LHCN-M2 (cell line): ENCODE measurements at places on chromosomes 16 and 17. TPM values are rescaled to one million over a fixed set of nuclear protein-coding genes. Genes with fewer than 3 reads are reported as not detected.

Gene CD300C
- not detected in 2 replicates for total RNA-seq

Gene CCL1
- total RNA-seq: not detected in 2 replicates

GRCh38 chr16:1332618-1333148, 762 bp upstream of the BAIAP3 start:
- DNase-seq: no peak

- DNase-seq: no peak
Observed at GRCh38 chr16:747978-748746, 7.4 kb upstream of the CIAO3 start.

Gene SCARF1
- total RNA-seq: 0.11 TPM in 1 of 2 replicates, not detected in the other

DNA sequence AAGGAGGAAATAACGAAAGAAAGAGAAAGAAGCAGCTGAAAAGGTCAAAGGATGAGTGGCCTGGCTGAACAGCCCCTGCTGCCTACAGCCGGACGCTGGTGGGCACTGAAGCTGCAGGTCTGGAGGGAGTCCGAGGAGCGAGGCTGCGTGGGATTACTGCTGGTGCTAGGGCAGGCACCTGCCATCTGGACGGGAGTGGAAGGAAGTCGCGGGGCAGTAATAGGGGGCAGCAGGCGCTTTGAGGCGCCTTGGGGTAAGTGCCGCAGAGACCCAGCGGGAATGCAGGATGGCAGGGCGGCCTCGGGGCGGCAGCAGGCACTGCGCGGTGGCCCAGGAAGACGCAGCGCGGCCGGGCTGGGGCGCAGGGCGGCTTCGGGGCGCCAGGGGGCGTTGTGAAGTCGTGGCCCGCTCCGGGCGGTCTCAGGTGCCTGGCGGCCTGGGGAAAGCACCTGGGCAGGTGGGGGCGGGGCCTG, 303 bp upstream of the SCNN1G start:
- peak; percentile 1 for DNase-seq

Gene KRTAP16-1
- total RNA-seq: not detected in 2 replicates

Gene PLD6
- 4.2 and 5.3 TPM in 2 replicates for total RNA-seq

DNA sequence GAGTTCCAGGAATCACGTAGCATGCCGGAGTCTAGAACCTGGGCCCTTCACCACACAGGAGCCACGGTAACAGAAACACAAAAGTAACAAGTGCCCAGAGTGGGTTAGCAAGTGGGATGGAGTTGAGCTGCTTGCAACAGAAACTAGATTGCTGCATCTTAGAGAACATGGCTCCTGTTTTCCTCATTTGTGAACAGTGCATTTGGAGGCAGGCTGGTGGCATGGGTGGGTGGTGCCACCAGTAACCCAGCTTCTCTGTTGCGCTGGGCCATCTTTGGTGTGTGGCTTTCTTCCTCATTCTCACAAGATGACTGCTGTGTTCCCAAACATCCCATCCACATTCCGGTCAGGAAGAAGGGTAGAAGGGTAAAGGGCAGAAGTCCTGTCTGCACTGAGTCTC, 95.5 kb downstream of the KATNIP start:
- DNase-seq: no peak

GRCh38 chr17:60151355-60151754, 1.6 kb downstream of the CA4 start:
- DNase-seq: no peak

Gene NPIPA8
- total RNA-seq: 36.5 TPM in 1 of 2 replicates, not detected in the other

Gene MARCHF10
- total RNA-seq: 0.11 and 0.13 TPM in 2 replicates

DNA sequence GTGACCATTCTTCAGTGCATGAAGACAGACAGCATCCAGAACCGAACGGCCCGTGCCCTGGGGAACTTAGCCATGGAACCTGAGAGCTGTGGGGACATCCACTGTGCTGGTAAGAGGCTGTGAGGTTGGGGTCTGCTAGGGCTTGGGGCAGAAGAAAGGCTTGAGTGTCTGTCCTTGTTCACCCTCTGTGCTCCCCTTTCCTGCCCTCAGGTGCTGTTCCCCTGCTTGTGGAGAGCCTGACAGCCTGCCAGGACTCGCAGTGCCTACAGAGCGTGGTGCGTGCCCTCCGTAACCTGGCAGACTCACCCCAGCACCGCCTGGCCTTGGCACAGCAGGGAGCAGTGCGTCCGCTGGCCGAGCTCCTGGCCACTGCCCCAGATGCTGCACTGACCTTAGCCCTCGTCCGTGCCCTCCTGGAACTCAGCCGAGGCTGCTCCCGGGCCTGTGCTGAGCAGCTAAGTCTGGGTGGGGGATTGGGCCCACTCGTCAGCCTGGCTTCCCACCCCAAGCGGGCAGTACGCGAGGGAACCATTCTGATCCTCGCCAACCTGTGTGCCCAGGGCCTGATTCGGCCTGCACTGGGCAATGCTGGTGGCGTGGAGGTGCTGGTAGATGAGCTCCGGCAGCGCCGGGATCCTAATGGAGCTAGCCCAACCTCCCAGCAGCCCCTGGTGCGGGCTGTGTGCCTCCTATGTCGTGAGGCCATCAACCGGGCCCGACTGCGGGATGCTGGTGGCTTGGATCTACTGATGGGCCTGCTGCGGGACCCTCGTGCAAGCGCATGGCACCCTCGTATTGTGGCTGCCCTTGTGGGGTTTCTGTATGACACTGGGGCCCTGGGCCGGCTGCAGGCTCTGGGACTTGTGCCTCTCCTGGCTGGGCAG, 2.9 kb downstream of the ARMC5 start:
- DNase-seq: no peak

GRCh38 chr16:65546353-65546791, 424.5 kb upstream of the CDH11 start:
- DNase-seq: peak; percentile 72

DNA sequence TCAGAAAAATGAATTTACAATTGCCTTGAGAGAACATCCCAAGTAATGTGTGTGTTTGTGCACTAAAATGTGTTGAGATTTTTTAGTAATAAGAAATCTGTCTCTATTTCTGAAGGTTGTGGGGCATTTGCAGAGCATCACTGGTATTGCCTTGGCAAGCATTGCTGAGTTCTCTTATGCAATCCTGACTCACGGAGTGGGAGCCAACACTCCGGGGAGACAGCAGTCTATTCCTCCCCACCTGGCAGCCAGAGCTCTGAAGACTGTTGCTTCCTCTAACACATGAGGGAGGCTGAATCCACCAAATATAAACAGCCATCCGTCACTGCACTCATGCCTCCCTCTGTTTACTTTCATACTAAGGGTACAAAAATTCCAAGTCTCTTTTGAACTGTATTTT, 10.6 kb downstream of the CNTD1 start:
- DNase-seq: peak; percentile 60

- DNase-seq: no peak
Observed at GRCh38 chr17:11742886-11743285, 144.6 kb downstream of the DNAH9 start.

GRCh38 chr16:64889446-64889845, 232.4 kb downstream of the CDH11 start:
- DNase-seq: no peak

DNA sequence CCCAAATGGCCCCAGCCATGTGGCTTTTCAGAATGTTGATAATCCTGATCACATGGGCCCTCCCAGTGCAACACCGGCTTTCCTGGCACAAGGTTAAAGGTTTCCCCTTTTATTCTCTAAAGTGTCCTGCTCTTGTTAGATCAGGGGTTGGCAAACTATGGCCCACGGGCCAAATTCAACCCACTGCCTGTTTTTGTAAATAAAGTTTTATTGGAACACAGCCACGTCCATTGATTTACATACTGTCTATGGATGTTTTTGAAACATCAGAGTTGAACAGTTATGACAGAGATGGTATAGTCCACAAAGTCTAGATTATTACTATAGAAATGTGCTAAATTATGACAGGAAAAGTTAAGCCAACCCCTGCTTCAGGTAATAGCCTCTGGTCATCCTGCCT, 157.3 kb downstream of the ZFHX3 start:
- DNase-seq: no peak

- DNase-seq: no peak
Observed at GRCh38 chr16:84631886-84632285, 14.0 kb upstream of the COTL1 start.

DNA sequence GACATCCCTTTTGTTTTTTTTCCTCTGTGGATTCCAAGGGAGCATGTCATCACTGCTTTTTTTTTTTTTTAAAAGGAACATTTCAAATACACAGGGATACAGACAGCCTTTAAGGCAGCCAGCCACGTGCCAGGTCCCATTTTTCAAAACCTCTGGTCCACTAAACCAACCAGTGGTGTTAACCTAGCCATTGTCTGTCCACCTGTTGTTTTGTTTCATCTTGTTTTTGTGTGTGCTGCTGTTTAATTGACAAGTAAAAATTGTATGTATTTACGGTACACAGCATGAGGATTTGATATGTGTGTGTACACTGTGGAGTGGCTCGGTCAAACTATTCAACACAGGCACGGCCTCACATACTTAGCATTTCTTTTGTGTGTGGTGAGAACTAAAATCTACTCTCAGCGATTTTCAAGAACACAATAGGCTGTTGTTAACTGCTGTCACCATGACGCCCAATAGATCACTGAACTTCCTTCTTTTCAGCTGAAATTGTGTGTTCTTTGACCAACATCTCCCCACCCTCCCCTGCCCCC, 19.2 kb downstream of the TMEM114 start:
- no peak for DNase-seq

DNA sequence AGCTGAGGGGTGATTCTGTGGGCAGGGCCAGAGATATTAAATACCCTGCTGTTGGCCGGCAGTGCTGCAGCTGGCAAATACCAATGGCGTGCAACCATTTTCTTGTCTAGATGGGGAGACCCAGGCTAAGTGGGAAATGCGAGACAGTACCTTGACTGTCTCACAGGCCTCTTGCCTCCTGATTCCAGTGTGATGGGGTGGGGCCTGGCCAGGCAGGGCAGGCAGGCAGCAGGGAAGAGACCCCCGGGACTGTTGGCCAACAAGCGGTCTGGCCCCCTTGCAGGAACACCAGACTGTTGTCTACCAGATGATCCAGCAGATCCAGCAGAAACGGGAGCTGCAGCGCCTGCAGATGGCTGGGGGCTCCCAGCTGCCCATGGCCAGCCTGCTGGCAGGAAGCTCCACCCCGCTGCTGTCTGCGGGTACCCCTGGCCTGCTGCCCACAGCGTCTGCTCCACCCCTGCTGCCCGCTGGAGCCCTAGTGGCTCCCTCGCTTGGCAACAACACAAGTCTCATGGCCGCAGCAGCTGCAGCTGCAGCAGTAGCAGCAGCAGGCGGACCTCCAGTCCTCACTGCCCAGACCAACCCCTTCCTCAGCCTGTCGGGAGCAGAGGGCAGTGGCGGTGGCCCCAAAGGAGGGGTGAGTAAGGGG, 5.7 kb upstream of the CISD3 start:
- DNase-seq: peak; percentile 90

- no peak for DNase-seq
Observed at GRCh38 chr16:67535201-67535600, 6.6 kb downstream of the RIPOR1 start.

Gene ORAI3
- 62.5 and 73.6 TPM in 2 replicates for total RNA-seq

GRCh38 chr16:85503679-85504231, 109.4 kb upstream of the GSE1 start:
- DNase-seq: no peak

Gene ACSM2A
- not detected in 2 replicates for total RNA-seq

DNA sequence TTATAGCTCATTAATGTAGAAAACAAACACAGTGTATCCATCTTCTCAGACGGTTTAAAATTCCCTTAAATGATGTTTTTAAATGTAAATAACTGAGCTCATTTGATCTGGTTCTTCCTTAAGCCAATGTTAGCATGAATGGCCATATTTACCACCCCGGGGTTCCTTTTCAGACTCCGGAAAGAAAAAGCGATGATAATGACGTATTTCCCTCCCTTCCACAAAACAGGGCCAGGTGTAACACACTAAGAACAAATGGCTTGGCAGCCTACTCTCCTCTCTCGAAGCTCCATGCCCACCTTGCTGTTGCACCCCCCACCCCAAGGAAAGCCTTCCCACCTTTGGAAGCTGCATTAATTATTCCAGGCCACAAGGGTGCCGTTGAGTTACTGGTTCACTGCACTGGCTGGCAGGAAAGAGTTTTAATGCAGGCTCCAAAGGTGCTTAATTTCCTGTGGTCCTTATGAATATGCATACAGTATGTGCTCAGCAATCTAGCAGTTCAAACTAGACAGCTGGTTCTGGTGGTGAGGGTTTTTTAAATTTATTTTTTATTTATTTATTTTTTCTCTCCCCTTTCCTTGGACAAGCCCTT, 378.9 kb downstream of the WWOX start:
- DNase-seq: no peak

Gene MT1G
- total RNA-seq: 1.9 TPM in 1 of 2 replicates, not detected in the other

DNA sequence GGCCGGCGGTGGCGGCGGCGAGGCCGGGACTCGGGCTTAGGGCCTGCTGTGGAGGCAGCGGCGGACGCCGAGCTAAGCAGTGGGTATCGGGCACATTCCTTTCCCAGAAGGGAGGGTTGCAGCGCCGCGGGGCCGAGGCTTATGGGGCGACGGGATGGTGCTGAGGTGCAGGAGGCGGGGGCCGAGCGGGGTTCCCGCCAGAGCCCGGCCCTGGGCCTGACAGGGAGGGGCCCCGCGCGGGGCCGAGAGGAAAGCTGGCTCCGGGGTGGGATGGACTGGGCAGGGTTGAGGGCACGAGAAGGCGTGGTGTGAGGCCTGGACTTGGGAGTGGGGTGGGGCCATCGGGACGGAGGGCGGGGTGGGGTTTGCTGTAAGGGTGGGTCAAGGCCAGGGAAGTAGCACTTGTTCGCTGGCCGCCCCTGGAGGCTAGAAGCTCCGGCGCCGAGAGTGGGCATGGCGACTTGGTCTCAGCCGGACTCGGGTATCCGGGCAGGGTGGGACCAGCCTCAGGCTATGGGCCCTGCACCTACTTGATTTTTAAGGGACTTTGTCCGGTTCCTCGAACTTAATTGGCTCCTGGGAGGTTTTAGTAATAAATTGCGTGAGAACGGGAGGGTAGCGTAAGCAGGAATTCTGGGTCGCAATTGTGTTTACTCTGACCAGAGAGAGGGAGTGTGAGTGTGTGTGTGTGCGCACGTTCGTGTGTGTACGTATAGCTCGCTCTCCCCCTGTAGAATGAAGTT, 396 bp downstream of the NFE2L1 start:
- peak; percentile 93 for DNase-seq

- DNase-seq: no peak
Observed at GRCh38 chr17:62720126-62720850, 87.8 kb downstream of the MARCHF10 start.

DNA sequence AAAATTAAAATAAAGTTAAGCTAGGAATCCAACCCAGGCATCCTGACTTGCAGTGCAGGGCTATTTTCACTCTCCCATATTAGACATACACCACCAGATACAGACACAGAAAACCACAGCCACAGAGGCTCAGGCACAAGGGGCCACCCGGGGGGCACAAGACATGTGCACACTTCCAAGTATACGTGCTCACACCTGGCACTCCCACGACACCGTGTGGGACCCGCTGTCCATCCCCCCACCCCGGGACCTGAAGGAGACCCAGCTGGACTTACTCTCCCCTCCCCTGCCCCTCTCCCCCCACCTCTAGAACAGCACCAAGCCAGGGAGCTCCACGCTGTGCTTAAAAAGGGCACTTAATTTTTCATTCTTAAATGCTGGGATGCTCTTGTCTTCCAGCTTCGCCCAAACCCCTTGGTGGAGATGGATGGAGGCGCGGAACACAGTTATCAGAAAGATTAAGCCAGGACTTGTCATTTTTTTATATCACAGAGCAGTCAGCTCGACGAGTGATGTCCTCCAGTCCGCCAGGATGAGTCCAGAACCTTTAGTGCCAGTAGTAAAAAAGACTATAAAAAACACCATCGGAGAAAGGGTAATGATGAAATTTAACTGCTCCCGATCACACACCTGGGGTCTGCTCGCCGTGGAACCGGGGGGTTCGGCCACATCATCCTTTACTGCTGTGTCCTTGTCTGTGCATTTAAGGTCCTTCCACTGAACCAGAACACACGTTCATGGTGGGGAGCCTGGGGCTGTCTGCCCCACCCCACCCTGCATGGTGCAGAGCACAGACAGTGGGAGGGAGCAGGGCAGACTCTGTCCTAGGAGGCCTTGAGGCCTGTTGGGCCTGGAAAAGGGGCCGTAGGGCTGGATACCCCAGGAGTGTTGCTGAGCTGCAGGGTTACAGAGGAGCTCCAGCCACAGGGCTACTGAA, 73.3 kb upstream of the LHX1 start:
- DNase-seq: no peak
